Vagina (tissue), 2 donors: ENCODE measurements at places on chromosomes 12 and 14.
A peak's percentile ranks its signal among the peaks of the same experiment; 100 is the strongest.

DNA sequence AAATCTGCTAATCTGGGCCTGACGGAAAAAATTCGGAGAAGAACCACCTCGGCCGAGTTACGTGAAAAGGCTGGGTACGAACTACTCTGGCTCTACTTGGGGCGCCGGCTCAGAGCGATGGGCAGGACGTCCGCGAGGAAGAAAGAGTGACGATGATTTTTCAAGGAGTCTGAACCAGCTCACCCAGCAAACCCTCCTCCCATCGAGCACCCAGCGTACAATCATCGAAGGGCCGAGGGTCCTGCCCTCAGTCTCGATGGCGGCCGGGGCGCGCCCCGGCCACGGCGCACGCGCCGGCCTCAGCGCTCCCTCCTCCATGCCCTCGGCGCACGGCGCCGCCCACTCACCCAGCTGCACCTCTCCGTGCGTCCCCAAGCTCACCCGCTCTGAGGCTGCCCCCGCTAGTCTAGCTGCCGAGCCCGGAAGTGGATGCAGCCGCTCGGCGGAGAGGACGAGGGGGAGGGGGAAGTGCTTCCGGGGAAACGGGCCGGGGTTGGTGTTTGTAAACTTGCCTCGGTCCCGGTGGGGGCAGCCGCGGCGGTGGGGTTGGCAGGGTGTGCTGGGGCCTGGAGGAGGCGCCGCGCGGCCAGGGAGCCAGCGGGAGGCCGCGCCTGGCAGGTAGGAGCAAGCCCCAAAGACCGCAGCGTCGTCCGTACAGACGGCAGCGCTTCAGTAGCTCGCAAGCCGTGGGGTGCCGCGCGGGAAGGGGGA is at the start of the genes CSAD and ZNF740:
CSAD (minus strand) TSS at position 706 of the 711 bp plus-strand sequence. CDS start 7,455 bp downstream, outside the sequence.
ZNF740 (plus strand) TSS at position 503 of the 711 bp plus-strand sequence. CDS start 1,262 bp downstream, outside the sequence.
- H3K27me3 ChIP-seq: no peaks in the 10 kb centered on the region
- H3K27ac ChIP-seq: peak within 1 kb of the TSS; percentile 88
- DNase-seq: peak; percentile 97
- H3K4me3 ChIP-seq: peak within 1 kb of the TSS; percentile 67
- H3K36me3 ChIP-seq: peaks cover 34% of the 10 kb centered on the region

DNA sequence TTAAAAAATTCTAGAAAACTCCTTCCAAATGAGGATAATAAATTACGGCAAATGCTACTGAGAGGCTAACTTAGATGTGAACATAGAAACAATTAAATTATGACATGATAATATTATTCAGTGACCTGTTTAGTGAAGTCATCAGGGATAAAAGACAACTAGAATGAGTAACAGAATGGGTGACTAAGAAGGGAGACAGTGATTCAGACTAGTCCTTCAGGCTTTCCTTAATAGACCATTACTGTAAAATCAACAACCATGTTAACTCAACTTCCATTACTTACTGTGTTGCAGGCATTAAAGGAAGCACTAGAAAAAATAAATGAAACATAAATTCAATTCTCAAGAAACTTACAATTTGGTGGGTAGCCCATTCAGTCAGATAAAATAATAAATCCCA is 543.9 kb upstream of the LRFN5 start:
- H3K4me3 ChIP-seq: no peak overlapping the region
- no peak for DNase-seq

DNA sequence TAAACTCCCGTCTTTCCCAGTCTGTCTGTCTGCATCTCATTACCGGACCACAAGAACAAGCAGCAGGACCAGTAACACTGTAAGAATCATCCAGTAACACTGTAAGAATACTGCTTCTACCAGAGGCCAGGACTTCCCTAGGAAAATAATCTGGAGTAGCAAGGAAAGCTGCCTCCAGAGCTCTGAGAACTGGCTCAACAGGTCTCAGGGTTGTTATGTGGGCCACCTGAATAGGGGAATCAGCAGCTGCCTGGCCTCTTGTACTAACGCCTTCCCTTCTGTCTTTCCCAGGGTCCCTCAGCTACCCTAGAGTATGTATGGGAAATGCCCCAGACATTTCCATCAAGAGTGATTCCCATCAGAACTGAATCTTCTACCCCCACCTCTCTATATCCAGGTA is 954 bp upstream of the SLC39A2 start:
- DNase-seq: peak; percentile 79
- no peaks in the 10 kb centered on the region for H3K27me3 ChIP-seq
- peak overlapping the region; percentile 64 for H3K27ac ChIP-seq
- H3K36me3 ChIP-seq: peaks cover 40% of the 10 kb centered on the region
- no peak overlapping the region for H3K4me3 ChIP-seq

DNA sequence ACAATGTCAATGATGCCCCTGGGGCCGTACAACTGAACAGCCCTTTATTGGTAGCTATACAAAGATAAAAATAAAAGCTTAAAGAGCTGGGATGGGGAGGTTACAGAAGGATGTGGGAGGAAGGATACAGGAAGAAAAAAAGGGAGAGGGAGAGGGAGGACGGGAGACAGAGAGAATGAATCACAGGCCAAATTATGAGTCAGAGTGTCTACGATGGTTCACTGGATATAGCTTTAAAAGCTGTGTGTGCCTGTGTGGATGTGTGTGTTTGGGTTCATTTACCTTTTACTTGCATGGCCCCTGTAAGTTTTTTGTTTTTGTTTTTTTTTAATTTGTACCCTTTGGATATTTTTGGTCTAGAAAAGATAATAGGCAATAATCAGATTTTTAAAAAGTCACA is 111.9 kb downstream of the CCDC60 start:
- no peaks in the 10 kb centered on the region for H3K4me1 ChIP-seq
- H3K27me3 ChIP-seq: no peaks in the 10 kb centered on the region
- H3K36me3 ChIP-seq: no peaks in the 10 kb centered on the region
- H3K4me3 ChIP-seq: no peak overlapping the region
- no peak overlapping the region for H3K27ac ChIP-seq
- DNase-seq: no peak

DNA sequence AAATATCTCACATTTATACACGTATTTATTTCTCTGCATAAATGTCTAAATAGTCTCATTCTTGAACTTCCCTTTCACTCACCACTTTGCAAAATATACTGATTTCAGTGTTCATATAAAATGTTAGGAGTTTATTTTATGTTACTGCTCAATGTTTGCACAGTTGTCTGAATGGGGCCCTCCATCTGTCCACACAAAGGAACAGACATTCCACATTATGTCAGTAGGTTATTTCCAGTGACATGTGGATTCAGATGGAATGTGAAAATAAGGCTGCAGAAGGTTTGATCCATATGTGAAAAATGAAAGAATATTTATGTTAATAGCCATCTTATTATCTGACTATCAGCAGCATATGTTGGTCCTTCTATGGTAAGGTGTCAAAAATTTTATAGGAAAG is 994.4 kb upstream of the SEL1L start:
- no peak overlapping the region for H3K27ac ChIP-seq
- no peaks in the 10 kb centered on the region for H3K36me3 ChIP-seq
- H3K4me3 ChIP-seq: no peak overlapping the region
- no peaks in the 10 kb centered on the region for H3K27me3 ChIP-seq
- no peak for DNase-seq

- no peak overlapping the region for H3K4me3 ChIP-seq
- peaks cover 20% of the 10 kb centered on the region for H3K4me1 ChIP-seq
- no peaks in the 10 kb centered on the region for H3K27me3 ChIP-seq
- peak overlapping the region; percentile 71 for H3K27ac ChIP-seq
- no peak for DNase-seq
Observed at GRCh38 chr14:22097586-22098292, 424.1 kb upstream of the OR4E1 start.

DNA sequence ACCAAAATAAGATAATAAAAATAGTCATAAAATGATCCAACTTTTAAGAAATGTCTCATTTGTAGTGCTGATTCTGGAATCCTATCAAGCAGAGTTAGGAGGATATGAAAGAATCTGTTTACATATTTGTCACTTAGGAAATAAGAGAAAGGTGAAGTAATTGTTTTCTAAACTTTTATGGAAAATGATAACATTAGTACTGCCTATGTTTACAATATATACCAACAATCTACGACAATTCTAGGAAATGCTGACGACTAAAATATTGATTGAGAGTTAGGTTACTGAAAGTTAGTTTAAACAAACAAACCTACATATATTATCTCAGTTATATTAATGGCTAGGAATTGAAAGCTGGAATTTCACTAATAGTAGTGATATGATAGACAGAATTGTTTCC is 18.0 kb downstream of the TSPAN19 start:
- no peaks in the 10 kb centered on the region for H3K4me1 ChIP-seq
- no peak overlapping the region for H3K27ac ChIP-seq
- no peak for DNase-seq
- no peaks in the 10 kb centered on the region for H3K27me3 ChIP-seq
- no peaks in the 10 kb centered on the region for H3K36me3 ChIP-seq

DNA sequence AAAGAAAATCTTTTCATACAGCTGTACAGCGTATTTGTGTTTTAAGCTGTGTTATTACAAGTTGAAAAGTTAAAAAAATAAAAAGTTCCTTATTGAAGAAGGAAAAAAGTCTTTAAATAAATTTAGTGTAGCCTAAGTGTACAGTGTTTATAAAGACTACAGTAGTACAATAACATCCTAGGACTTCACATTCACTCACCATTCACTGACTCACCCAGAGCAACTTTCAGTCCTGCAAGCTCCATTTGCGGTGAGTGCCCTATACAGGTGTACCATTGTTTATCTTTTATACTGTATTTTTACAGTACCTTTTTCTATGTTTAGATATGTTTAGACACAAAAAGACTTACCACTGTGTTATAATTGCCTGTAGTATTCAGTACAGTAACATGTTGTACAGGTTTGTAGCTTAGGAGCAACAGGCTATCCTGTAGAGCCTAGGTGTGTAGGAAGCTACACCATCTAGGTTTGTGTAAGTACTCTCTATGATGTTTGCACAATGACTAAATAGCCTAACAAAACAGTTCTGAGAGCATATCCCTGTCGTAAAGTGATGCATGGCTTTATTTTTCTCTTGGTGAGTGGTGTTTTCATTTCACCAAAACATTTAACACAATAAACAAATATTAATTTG is 275.2 kb downstream of the DACT1 start:
- no peak for DNase-seq
- no peaks in the 10 kb centered on the region for H3K27me3 ChIP-seq
- H3K27ac ChIP-seq: no peak overlapping the region
- H3K4me1 ChIP-seq: no peaks in the 10 kb centered on the region
- no peaks in the 10 kb centered on the region for H3K36me3 ChIP-seq

- DNase-seq: no peak
- H3K4me1 ChIP-seq: no peaks in the 10 kb centered on the region
- no peak overlapping the region for H3K4me3 ChIP-seq
- no peaks in the 10 kb centered on the region for H3K27me3 ChIP-seq
- H3K27ac ChIP-seq: no peak overlapping the region
Observed at GRCh38 chr12:68198507-68199086, 27.0 kb downstream of the IL26 start.

DNA sequence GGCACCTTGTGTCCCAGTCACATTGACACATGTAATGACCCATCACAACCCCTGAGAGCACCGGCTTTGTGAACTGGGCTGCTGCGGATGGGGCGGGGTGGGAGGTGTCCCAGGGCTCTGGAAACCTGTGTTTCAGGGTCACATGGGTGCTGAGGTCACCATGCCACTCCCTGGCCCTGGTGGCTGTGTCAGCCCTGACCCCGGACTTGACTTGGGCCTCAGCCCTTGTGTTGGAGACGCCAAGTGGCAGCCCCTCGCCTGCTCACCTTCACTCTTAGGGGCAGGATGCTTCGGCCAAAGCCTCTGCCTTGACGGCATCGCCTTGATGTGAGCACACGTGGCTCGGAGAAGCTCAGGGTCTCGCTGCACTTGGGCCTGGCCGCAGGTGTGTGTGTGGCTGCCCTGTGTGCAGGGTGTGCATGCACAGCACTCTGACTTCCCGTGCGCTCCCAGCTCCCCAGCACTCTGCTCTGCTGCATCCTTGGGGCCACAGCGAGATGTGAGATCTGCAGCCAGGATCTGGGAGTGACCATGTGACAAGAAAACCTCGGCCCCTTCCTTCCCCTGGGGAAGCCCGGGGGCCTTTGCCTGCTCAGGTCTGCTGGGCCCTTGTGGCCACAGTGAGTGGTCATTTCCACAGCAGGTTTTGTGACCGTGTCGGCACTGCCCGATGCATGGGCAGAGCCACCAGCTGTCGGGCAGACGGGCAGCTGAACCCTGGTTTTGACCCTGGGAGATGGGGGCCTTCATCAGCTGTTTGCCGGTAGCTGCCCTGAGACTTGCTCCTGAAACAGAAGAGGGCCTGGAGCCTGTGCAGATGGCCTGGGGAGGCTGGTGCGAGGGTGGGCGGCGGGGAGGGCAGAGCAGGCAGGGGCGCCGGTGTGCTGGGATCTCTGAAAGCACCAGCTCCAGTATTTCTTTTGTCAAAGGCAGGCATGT is 167.4 kb downstream of the KIF26A start:
- no peaks in the 10 kb centered on the region for H3K36me3 ChIP-seq
- no peak overlapping the region for H3K4me3 ChIP-seq
- DNase-seq: no peak
- no peaks in the 10 kb centered on the region for H3K27me3 ChIP-seq
- H3K27ac ChIP-seq: no peak overlapping the region

GRCh38 chr12:51326698-51327439 is 2.9 kb upstream of the BIN2 start:
- H3K27ac ChIP-seq: peak overlapping the region; percentile 54
- H3K4me1 ChIP-seq: peaks cover 30% of the 10 kb centered on the region
- H3K27me3 ChIP-seq: no peaks in the 10 kb centered on the region

- no peak overlapping the region for H3K27ac ChIP-seq
- H3K27me3 ChIP-seq: no peaks in the 10 kb centered on the region
- DNase-seq: no peak
Observed at GRCh38 chr14:104868060-104868740, 3.1 kb downstream of the CEP170B start.

GRCh38 chr12:108701779-108702441 is 29.4 kb downstream of the CORO1C start:
- no peaks in the 10 kb centered on the region for H3K27me3 ChIP-seq
- peaks cover 12% of the 10 kb centered on the region for H3K36me3 ChIP-seq
- H3K4me1 ChIP-seq: peaks cover 70% of the 10 kb centered on the region
- DNase-seq: no peak

DNA sequence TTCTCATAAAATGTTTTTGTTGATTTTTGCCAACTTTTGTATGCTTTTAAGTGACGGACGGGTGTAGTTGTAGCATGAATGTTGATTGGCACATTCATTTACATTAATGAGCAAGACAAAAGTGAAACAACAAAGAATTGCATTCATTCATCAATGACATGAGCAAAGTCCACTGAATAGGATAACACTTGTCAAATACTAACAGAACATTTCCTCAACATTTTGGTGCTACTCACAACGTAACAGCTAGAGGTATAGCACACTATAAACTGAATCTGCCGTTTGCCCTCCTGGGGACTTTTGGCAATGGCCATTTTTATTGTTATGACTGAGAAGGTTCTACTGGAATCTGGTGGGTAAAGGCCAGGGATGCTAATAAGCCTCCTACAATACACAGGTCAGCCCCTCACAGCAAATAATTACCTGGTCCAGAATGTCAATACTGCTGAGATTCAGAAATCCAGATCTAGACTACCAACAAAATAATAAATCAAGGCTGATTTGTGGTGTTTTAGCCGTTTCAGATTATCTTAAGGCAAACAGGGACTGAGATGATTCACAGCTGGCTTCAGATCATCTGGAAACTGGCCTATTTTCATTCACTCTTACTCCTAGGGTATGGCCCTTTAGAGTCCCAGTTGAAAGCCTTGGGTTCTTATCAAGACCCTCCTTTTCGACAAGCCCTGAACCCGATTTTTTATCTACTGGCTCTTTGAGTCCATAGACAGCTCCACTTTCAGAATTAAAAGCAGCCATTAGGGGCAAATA is 22.5 kb upstream of the CDKN3 start:
- H3K4me1 ChIP-seq: no peaks in the 10 kb centered on the region
- no peaks in the 10 kb centered on the region for H3K27me3 ChIP-seq
- no peak overlapping the region for H3K27ac ChIP-seq
- no peak for DNase-seq
- no peak overlapping the region for H3K4me3 ChIP-seq
- H3K36me3 ChIP-seq: no peaks in the 10 kb centered on the region
